Ovary (tissue), 10 donors: ENCODE measurements at places on chromosomes 11 and 22. TPM values are rescaled to one million over a fixed set of nuclear protein-coding genes. Genes with fewer than 3 reads are reported as not detected.

Gene OR5L1
- polyA plus RNA-seq: not detected

Gene CREB3L1
- 25.9 TPM for polyA plus RNA-seq

Gene TMEM138
- 115 TPM for polyA plus RNA-seq

Gene TLCD5
- polyA plus RNA-seq: 5.0 TPM

Gene ZNF214
- polyA plus RNA-seq: 3.2 TPM

Gene SYT8
- not detected for polyA plus RNA-seq

Gene OR8D4
- not detected for polyA plus RNA-seq

Gene FKBP2
- 132 TPM for polyA plus RNA-seq

DNA sequence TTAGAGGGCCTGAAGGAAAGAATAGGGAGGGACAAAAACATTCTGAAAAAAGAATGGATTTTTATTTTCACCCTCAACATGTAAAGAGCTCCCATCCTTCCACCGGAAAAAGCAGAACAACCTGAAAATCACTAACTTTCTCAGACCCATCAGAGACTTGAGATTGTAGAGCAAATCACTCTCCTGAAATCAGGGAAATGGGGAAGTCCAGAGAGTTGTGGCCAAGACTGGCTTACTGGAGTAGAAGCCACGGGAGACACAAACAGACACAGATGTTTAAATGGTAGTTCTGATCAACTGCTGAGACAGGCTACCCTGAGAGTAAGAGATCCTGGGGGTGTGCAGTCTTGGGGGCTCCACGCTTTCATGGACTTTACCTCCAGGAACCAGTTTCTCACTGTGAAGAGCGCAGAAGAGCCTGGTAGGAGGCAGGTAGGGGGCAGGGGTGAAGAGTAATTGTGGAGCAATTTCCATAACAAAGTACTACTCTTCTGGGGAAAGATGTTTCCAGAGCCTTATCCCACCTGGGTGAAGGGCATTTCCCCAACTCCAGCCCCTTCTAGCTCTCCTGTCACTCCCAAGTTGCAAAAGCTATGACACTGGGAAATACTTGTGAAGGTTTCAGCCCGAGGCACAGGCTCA is 47.1 kb downstream of the ASCL2 start:
- DNase-seq: no peak

DNA sequence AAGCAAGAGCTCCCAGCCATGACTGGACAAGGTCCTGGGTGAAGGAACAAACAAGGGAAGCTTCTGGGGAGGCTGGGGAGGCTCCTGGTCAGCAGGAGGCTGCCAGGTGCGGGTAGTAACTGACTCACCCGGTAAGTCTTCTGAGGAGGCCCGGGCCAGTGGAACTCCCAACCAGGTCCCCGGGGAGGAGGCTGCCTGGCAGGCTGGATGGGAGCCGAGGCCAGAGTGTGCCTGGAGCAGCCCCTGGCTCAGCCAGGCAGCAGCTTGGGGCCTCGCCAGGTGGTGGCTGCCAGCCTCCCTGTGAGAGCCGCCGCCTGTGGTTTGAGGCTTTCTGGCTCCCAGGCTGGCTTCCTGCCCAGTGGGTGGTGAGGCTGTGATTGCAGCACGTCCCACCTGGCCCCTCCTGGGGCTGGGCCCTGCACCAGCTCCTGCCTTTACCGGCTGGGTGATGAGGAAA is 46.2 kb downstream of the IGF2 start:
- no peak for DNase-seq

GRCh38 chr11:120738516-120739046 is 227.0 kb downstream of the GRIK4 start:
- DNase-seq: no peak

DNA sequence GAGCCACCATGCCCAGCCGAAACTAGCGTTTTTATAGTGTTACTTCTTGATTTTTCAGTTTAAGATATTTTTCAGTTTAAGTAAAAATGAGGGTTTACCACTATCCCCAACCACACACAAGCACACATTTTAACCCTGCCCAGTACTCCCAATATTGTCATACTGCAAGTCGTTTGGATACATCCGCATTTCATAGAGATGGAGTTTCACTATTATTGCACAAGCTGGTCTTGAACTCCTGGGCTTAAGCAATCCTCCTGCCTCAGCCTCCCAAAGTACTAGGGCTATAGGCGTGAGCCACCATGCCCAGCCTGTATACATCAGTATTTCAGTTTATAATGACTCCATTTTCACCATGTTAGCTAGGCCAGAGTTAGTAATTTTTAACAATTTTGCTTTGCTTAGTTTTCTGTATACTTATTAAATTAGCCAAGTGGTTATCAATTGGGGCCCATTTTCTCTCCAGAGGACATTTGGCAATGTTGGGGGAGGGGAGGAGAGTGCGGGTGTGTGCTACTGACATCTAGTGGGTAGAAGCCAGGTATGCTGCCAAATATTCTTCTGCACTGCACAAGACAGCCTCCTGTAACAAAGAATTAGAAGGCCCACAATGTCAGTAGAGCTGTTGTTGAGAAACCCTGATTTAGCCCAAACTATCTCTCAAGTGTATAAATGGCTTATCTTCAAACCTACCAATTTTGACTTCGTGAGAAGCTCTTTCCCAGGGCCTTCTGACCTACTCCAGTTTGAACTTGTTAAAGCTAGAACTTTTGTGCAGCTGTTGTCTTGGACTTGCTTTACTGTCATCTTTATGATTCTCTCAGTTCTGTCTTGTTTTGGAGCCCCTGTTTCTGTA is 7.3 kb downstream of the USP47 start:
- no peak for DNase-seq

DNA sequence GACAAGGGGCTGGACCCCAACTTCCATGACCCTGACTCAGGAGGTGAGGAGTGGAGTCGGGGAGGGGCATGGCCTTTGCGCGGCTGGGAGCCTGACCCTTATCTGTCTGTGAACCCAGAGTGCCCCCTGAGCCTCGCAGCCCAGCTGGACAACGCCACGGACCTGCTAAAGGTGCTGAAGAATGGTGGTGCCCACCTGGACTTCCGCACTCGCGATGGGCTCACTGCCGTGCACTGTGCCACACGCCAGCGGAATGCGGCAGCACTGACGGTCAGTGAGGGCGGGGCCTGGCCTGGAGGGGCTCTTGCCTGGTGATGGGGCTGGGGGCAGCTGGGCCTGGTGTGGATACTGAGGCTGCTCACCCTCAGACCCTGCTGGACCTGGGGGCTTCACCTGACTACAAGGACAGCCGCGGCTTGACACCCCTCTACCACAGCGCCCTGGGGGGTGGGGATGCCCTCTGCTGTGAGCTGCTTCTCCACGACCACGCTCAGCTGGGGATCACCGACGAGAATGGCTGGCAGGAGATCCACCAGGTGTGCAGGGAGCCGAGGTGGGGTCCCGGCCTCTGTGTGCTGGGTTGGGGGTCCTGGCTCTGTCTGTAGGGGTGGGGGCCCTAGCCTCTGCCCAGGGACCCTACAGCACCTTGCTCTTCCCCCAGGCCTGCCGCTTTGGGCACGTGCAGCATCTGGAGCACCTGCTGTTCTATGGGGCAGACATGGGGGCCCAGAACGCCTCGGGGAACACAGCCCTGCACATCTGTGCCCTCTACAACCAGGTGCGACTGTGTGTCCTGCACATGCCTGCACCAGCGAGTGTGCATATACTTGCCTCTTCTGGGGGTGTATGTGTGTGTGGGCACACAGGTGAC is 6.3 kb downstream of the SHANK3 start:
- no peak for DNase-seq

DNA sequence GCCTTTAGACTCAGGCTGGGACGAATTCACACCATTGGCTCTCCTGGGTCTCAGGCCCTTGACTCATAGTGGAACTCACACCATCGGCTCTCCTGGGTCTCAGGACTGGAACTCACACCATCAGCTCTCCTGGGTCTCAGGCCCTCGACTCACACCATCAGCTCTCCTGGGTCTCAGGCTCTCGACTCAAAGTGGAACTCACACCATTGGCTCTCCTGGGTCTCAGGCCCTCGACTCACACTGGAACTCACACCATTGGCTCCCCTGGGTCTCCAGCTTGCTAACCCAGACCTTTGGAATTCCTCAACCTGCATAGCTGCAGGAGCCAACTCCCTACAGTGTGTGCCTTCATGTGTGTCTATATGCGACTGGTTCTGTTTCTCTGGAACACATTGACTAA is 56.7 kb downstream of the SHISAL1 start:
- no peak for DNase-seq

DNA sequence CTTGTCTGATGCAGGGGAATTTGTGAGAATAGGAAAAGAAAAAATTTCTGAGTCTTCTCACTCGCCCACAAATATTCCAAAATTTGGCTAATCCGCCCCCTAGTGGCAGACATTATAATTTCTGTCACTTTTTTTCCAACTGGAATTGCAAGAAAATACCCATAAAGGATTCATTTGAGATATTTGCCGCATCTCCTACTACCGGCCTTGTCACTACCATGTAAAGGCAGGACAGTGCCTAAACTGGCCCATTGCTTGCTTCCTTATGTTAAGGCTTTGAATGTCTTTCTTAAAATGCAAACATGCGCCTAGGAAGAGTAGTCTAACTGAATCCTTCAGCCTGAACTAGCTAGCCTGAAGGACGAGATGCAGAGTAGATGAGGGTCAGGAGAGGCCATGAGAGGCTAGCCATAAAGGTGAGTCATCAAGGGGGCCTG is 9.3 kb upstream of the CEP295 start:
- no peak for DNase-seq

GRCh38 chr11:130904380-130904779 is 11.9 kb downstream of the SNX19 start:
- DNase-seq: no peak

DNA sequence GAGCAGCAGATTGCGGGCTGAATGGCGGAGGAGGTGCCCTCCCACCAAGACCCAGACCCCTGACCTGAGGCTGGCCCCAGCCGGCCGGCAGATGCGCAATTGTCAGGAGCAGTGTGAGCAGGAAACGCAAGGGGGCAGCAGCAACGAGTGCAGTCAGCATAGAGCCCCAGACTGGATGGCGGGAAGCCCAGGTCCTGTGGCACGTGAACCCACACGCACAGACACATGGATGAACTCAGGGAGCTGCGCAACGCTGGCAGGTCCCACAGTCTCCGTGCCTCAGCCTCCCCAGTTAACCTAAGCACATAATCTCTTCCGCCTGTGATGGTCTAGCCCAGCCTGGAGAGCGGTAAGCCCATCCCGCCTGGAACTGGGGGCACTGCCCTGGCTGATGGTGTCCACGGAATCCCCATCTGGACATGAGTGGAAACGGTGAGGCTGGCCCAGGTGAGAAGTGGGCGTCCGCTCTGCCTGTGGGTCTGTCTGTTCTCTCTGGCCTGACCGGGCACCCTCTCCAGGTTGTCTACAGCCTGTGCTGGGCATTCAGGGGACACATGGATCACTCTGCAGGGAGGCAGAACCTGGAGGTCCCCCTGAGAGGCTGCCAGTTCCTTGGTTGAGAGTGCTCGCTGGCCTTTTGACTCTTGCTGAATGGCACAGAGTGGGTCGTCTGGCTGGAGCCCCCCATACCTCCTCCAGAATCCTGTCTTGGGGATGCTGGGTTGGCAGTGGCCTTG is 626 bp upstream of the TBX10 start:
- peak; percentile 43 for DNase-seq
